Naive thymus-derived CD8-positive, alpha-beta T cell (primary cell): ENCODE measurements at places on chromosomes 13 and 19. TPM values are rescaled to one million over a fixed set of nuclear protein-coding genes. Genes with fewer than 3 reads are reported as not detected.

- DNase-seq: no peak
Observed at GRCh38 chr13:30863231-30863630, 42.8 kb upstream of the MEDAG start.

DNA sequence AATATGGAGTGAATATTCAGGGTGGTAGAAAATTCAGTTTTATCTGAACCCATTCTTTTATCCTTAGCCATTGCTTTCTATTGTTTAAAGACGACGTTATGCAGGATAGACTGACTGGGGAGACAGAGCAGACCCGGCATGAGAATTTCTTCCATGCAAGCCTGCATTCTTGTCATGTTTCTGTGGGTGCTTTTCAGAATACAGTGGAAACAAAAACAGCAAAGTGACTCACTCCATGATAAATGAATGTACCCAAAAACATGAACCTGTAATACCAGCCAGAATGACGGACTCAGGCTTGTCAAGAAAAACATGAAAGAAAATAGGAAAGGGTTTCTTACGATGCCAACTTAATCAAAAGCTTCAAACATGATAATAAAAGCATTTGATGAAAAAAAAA lies 924.0 kb downstream of the EFNB2 start:
- no peak for DNase-seq

DNA sequence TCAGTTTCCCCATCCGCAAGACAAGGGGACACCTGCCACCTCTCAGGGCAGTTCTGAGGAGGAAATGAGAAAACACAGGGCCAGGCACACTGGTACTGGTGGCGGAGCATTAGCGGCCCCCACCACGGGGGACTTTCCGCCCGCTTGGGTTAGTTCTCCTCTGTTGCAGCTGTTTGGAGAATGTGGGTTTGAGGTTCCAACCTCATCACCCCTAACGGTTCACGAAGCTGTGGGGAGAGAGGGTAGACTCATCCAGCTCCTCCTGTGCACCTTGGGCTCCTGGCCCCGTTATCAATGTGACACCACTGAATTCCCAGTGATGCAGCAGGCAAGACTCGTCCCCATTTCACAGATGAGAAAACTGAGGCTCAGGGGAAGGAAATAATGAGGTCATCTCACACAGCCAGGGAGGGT lies 10.3 kb downstream of the PTPRS start:
- no peak for DNase-seq

The RNF17 gene
- not detected for total RNA-seq

DNA sequence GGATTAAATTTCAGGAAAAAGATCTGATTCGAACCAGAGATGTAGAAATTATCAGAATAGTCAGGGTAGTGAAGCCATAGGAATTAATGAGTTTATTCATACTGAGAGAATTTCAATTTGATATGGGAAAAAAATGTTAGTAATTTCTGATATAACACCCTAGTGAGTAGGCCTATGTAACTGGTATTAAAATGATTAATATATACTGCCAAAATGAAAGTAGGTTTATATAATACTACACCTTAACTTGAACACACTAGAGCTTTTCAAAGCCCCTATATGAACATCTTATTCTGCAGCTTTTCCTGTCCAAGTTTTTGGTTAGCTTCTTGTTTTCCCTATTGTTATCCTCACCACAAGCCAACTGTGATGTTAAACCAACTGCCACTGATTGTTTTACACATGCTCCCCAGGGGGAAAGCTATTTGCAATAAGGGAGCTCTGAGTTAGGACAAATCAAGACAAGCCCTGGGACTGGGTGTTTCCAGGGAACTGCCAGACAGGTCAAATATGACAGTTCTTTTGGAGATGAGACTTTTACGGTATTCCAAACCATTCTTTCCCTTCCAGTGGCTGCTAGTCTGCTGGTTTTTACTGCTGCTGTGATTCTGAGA lies 45.3 kb downstream of the FNDC3A start:
- DNase-seq: no peak

DNA sequence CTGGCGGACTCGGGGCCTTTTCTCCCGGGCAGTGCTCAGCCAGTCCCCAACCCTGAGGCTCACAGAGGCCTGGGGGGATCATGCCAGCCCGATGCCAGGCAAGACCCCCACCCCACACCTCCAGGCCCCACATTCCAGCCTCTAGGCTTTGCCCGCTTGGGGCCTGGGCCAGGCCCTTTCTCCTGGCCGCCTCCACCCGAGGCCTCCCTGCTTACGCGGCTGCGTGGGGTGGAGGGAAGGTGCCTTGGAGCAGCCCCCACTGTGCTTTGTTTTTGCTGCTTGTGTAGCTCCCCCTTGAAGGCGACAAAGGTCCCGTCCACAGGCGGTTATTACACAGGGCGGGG lies 38.4 kb downstream of the SMIM24 start:
- no peak for DNase-seq

- peak; percentile 29 for DNase-seq
Observed at GRCh38 chr19:6459262-6460098, at the start of gene SLC25A23. TSS of gene SLC25A23 (minus strand) at chr19:6459792. CDS start at chr19:6459628, 164 bp downstream.

DNA sequence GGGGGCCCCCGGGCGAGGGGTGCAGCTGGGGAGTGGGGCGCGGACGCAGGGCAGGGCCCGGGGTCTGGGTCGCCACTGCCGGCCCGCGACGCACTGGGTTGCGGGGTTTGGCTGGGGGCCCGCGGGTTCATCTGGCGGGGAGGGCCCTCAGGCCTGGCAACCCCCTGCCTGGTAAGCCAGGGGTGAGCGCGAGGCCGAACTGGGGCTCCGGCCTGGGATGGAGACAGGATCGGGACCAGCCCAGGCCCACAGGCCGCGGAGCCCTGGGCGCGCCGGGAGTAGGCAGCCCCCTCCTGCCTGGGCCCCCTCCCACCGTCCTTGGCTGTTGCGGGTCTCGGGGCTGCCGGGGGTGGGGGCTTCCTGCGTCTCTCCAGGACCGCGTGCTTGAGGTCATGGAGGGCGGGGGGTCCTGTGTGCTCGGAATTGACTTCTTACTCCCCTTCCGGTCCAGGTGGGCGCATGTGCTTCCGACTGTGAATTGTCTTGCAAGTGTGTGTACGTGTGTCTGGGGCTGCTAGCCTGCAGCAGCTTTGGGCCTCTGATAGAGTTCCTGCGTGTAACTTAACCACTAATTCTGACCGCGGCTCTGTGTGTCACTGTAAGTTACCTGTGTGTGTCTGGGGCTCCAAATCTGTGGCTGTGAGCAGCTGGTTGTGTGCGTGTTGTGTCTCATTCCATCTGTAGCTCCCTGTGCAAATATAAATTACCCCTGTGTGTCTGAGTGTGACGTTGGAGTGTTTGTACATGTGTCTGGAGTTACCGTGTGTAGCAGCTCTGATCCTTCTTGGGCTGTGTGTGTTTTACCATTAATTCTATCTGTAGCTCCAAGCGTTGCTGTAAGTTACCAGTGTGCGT lies 751 bp downstream of the GRAMD1A start:
- DNase-seq: peak; percentile 57

The OR7D2 gene
- not detected for total RNA-seq

DNA sequence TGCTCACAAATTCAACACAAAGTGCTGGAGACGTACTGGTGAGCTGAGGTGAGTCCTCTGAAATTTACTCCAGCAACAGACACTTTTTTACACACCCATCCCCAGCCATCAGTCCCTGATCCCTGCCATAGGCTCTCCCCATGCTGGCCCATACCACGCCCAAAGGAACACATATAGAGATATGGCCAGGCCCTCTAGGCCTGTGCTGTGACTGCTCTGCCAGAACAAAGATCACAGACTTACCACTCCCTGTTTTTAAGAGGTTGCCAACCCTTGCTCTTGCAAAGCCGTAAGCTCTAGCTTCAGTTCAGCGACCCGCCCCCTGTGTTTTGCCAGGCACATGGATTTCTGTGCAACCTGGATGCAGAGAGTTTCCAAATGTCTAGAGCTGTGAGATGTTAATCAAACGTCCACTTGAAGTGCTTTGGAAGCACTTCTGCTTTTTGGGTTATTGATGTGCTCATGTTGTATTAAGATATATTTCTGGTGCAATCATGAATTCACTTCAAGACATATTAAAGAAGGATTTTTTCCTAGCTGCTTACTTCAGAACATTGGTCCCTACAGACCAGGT lies 59.7 kb downstream of the DLEU7 start:
- no peak for DNase-seq

The GPX4 gene
- 225 TPM for total RNA-seq

- DNase-seq: no peak
Observed at GRCh38 chr19:39738814-39739213, 985 bp upstream of the CLC start.

GRCh38 chr13:93872376-93872775 lies 607.1 kb downstream of the DCT start:
- no peak for DNase-seq

GRCh38 chr19:23558541-23558940 lies 128.5 kb downstream of the ZNF675 start:
- no peak for DNase-seq

GRCh38 chr13:58379221-58379620 lies 747.7 kb downstream of the PCDH17 start:
- DNase-seq: no peak

DNA sequence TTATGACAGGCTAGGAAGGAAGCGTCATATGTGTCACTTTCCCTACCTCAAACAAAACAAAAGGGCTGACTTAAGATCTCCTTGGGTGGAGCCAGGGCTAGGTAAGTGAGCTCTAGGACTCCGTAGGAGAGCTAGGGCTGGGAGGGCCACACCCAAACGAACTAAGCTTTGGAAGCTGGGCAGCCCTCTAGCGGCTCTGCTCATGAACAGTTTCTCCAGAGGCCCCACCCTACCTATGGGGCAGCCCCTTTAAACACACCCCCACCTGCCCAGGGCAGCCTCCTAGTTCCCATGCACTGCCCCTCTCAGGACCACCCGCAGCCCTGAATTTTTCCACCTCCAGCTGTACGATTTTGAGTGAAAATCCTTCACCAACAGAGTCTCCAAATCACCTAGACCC lies 3.5 kb downstream of the PEG3 start:
- DNase-seq: no peak

The RFPL4AL1 gene
- total RNA-seq: not detected

DNA sequence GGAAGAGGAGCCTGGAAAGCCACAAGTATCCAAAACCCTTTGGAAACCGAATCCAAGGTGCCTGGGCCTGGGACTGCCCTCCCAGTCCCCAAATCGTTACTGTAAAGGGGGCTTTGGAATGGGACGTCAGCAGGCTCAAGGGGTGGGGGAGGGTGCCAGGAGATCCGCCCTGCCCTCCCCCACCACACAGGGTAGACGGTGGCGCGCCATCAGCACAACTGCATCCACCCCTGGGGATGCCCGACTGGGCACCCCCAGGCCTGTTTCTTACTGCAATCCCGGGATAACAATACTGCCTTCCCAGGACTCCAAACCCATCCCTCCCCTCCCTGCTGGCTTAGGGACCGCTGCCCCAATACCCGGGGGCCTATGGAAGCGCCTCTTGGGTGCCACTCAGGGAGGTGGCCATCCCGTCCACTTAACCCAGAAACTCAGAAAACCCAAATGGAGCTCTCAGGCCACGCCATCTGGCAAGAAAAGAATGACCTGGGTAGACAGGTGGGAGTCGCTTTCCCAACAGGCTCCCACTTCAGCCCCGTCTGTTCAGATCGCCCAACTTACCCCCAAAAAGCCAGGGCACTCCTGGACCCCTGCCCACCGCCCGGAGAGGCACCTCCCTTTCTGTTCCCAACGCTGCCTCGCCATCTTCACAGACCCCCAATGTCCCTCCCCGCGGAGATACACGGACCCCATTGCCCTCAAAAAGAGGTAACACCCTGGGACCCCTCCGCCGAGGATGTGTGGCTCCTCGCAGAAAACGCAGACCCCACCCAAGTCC lies 2.4 kb downstream of the KLF16 start:
- no peak for DNase-seq

DNA sequence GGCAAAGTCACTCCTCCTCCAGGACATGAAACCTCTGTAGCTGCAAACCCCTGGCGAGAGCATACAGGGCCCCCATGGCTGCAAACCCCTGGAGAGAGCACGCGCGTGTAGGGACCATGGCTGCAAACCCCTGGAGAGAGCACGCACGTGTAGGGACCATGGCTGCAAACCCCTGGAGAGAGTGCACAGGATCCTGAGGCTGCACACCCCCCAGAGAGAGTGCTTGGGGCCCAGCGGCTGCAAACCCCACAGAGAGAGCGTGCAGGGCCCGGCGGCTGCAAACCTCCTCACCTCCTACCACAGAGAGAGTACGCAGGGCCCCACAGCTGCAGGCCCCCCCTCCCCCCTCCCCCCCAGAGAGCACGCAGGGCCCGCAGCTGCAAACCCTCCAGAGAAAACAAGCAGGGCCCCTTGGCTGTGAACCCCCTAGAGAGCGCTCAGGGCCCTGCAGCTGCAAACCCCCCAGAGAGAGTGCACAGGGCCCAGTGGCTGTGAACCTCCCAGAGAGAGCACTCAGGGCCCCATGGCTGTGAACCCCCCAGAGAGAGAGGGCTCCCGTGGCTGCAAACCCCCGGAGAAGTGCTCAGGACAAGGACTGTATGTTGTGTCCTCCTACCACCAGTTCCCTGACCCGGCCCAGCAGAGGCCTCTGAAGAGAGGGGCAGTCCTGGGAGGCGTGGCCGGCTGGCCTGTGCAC lies 7.3 kb downstream of the ADPRHL1 start:
- DNase-seq: no peak

DNA sequence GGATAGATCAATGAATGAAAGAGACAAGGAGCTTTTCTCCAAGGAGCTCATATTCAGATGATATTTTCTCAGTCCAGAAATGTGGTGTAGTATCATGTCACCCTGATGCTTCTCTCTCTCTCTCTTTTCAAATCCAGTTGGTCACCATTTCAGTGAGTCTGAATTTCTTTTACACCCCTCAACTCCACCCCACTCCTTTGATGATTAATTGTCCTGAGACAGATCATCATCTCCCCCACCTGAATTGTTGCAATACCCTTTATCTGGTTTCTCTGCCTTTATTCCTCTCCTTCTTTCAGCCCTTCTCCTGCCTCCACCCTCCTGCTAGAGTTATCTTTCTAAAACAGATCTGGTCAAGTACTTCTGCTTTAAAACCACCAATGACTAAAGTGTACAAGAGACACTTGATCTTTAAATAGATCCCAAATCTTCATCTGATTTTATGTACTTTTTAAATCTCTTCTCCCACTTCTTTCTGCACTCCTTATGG lies 299.8 kb downstream of the KLF5 start:
- DNase-seq: no peak

DNA sequence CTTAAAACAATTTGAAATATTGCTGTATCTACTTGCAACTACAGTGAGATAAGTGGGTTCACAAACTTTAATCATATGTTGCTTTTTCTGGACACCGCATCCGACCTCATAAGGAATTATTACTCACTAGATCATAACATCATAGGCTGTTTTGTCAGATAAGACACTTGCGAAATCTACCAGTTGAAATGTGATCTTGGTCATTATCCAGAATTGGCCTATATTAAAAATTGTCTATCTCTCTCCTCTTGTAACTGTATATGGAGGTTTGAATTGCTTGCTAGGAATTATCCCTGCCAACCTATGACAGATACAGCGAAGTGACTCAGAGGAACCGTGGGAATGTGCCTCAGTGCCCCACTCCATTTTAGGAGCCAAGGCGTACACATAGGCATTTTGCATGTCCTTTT lies 117.0 kb upstream of the POSTN start:
- no peak for DNase-seq

The SBSN gene
- total RNA-seq: not detected

DNA sequence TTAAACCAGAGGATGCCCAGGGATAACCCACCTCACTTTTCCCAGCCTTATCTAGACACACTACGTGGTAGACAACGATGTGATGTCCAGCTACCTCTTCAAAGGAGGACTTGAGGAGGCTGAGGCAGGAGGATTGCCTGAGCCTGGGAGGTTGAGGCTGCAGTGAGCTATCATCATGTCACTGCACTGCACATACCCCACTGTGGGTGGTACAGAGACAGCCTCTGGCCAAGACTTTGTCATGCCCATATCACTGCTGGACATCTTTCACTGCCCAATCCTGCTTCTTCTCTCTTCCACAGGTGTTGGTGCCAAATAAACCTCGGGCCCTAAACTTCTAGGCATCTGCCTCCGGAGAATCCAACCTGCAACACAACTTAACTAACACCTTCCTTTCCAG lies 85.8 kb downstream of the FAM216B start:
- DNase-seq: no peak

The COL4A2 gene
- not detected for total RNA-seq
